Activated T-cell treated with anti-CD3 and anti-CD28 coated beads, Interleukin-2, amount 50 U/mL, for 48 hours (primary cell): ENCODE measurements at places on chromosomes 11 and 22.
A peak's percentile ranks its signal among the peaks of the same experiment; 100 is the strongest.

DNA sequence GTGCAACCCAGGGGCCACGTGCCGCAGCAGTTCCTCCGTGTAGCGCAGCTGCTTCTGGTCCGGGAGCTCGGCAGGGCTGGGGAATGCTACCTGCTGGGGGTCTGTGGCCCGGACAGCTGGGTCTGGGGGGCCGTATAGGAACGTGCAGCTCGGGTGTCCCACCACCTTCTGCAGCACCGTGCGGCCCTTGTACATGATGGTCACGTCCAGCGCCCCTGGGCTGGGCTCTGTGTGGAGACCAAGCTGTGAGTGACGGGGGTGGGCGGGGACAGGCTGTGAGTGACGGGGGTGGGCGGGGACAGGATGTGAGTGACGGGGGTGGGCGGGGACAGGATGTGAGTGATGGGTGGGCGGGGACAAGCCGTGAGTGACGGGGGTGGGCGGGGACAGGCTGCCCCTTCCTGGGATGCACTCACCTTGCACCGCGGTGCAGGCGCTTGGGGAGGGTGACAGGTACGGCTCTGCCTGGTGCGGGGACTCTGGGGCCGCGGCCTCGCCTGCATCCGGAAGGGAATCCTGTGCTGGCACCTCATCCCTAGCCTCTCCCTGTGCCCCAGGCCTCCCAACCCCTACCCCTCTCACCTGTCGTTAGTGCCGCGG is 2.3 kb downstream of the IRF7 start:
- peak; percentile 88 for DNase-seq

- DNase-seq = no peak
These were observed 70.3 kb upstream of the BDNF start for GRCh38 chr11:27770576-27770975.

DNA sequence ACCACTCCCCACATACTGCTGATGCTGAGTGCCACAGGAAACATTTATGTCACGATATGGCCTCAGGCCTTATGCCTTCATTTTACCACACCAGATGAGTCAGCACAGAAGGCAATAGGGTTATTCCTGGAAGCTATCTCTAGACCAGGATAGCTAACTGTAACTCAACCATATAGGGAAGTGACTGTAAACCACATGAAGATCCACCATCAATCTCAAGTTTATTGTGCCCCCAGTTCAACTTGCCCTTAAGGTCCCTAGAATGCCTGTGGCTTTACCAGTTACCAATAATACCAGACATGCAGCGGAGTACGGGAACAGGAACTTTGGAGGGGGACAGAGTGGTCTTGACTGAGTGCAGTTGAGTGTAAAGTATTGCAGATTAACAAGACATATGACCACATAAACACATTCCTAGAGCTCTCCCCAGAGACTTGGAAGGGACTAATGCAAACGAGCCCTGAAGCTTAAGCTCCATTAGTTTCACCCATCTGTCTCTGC is 180.9 kb downstream of the KIF18A start:
- no peak for DNase-seq

DNA sequence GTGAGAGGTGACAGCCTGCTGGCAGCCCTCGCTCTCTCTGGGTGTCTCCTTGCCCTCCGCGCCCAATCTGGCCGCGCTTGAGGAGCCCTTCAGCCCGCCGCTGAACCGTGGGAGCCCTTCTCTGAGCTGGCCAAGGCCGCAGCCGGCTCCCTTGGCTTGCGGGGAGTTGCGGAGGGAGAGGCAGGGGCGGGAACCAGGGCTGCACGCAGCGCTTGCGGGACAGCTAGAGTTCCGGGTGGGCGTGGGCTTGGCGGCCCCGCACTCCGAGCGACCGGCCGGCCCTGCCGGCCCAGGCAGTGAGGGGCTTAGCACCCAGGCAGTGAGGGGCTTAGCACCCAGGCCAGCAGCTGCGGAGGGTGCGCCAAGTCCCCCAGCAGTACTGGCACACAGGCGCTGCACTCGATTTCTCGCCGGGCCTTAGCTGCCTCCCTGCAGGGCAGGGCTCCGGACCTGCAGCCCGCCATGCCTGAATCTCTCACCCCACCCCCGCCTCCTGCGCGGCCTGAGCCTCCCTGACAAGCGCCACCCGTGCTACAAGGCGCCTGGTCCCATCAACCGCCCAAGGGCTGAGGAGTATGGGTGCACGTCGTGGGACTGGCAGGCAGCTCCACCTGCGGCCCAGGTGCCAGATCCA is 1526.1 kb downstream of the FAM181B start:
- DNase-seq = no peak

DNA sequence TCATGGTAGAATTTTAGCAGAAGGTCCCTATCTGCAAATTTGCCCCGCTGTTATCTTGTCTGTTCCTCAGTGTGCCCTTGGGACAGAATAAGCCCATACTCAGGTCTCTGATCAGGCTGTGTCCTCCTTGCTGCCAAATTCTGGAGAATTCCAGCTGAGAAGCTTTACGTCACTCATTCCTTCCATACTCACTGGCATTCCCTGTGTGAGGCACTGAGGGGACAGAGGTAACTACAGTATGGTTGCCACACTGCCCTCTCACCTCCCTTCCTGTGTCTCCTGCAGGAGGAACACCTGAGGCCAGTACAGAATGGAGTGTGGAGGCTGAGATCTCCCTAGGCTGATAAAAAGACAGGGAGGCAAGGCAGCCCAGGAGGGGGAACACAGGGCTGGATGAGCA is 31.5 kb downstream of the SHISA8 start:
- DNase-seq = no peak

- DNase-seq = peak; percentile 28
These were observed 248.0 kb downstream of the CASP12 start for GRCh38 chr11:104650234-104650633.

GRCh38 chr22:49856343-49856742 is 2.7 kb downstream of the ZBED4 start:
- no peak for DNase-seq

GRCh38 chr22:29253561-29254285 is 14.1 kb downstream of the RHBDD3 start:
- no peak for DNase-seq

- DNase-seq = no peak
These were observed 72.4 kb upstream of the USP47 start for GRCh38 chr11:11769362-11769761.

- DNase-seq = no peak
These were observed 8.2 kb downstream of the MTFP1 start for GRCh38 chr22:30433773-30434172.

DNA sequence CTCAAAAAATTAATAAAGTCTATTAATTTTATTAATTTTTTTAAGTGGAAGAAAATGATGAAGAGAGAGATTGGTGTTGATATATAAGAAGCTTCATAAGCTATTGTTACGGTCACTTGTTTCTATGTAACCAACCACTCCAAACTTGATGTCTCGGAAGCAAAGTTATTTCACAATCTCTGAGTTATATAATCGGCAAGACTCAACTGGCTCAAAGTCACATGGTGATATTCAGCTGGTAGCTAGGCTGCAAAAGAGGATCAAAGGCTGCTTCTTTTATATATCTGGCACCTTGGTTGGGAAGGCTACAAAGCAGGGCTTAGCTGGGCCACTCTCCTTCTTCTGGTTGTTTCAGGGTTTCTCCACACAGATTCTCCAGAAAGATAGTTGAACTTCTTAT is 245.1 kb upstream of the ARHGAP42 start:
- DNase-seq = no peak

DNA sequence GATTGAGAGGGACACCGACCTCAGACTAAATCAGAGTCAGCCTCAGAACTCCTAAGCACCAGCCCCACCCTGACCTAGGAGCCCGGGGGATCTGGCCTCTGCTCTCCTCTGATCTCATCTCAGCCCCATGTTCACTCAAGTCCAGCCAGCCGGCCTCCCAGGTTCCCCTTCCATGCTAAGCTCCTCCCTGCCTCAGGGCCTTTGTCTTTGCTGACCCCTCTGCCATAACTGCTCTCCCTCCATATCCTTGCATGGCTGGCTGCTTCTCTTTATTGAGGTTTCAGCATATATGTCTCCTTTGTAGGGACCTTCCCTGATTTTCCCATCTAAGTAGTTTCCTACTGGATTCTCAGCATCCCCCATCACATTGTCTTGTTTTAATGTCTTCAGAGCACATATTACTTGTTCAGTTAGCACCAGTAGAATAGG is 780 bp upstream of the SLC15A3 start:
- DNase-seq = no peak

GRCh38 chr11:325796-326591 is 5.3 kb upstream of the IFITM3 start:
- DNase-seq = no peak

DNA sequence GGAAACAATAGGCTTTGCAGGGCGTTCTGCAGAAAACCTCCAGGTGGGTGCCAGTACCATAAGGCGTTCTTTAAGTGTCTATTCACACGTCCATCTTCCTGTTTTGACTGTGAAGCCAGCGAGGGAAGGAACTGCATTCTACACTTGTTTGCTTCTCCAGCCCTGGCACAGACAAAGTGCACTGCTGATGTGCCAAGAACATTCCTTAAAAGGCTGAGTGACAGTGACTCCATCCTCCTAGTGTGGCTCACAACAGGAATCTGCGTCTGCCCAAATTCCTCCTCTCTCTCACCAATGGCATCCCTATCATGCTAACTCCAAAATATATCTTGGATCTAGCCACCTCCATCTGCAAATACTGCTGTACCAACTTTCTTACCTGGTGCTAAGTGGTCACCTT is 407.4 kb upstream of the SYN3 start:
- no peak for DNase-seq

DNA sequence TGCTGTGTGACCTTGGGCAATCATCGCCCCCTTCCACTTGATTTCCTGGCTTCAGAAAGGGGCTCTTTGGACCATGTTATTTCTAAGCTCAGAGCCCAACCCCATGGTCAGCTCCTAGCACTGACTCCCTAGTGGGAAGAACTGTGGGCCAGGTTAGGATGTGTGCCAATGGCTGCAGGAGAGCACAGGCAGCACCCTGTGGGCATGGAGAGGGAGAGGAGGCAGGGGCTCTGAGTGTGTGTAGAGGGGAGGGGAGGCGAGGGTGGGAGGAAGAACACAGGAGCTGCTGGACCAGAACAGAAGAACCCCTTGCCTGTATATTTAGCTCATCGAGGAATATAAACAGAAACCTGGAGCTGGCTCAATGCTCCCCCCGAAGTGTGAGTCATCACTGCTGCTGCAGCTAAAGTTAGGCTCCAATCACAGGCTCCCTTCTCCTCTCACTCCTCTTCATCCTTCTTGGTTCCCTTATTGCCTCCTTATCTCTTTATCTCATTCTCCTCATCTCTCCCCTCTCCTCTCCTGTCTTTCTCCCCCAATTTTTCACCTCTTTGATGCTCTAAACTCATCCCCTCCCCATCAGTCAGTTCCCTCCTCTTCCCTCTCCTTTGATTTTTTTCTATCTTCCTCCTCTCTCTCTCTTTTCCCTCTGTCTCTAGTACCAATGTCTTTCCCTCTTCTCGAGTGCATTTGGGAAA is 14.5 kb upstream of the RPS19BP1 start:
- DNase-seq = no peak

GRCh38 chr22:50267591-50268390 is 2.4 kb downstream of the MAPK11 start:
- peak; percentile 69 for DNase-seq
